Activated T-helper 17 cell treated with anti-CD3 and anti-CD28 coated beads, Interleukin-2, amount 50 U/mL, for 72 hours (primary cell): ENCODE measurements at places on chromosomes 6 and 20. TPM values are rescaled to one million over a fixed set of nuclear protein-coding genes. Genes with fewer than 3 reads are reported as not detected.

The TAF4 gene
- total RNA-seq: 13.4 TPM

The MAP7 gene
- 1.2 TPM for total RNA-seq

The YTHDF1 gene
- total RNA-seq: 23.7 TPM

DNA sequence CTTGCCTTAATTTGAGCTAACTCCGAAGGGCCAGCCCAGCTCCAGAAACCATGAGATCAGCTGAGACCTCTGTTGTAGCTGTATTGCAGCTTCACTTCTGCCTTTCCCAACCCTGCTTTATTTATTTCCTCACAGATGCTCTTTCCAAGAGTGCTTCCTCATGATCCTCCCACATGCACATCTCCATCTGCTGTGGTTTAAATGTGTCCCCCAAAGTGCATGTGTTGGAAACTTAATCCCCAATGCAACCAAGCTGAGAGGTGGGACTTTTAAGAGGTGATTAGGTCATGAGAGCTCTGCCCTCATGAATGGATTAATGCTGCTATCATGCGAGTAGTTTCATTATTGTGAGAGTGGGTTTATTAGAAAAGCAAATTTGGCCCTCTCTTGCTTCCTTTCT, 164.4 kb upstream of the TAB2 start:
- ATAC-seq: no peak

DNA sequence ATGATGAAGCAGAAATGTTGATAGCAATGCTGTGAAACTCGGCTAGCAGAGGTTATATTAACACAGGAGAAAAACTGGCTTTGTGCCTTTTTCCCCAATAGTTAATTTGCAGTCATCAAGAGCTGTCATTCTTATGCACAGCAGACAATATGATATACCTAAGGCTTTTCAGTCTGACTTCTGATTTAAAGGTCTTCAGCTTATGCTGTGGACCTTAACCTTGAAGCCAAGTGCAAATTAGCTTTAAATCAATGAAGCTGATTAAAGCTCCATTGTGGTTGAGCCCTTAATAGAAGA, 171.6 kb upstream of the ID4 start:
- ATAC-seq: no peak

DNA sequence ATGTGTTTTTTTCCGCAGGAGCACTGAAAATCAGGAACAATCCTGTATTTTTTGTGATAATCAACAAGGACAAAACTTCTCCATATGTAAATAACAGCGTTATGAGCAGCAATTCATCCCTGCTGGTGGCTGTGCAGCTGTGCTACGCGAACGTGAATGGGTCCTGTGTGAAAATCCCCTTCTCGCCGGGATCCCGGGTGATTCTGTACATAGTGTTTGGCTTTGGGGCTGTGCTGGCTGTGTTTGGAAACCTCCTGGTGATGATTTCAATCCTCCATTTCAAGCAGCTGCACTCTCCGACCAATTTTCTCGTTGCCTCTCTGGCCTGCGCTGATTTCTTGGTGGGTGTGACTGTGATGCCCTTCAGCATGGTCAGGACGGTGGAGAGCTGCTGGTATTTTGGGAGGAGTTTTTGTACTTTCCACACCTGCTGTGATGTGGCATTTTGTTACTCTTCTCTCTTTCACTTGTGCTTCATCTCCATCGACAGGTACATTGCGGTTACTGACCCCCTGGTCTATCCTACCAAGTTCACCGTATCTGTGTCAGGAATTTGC, at the start of gene TAAR6:
TAAR6 (plus strand) TSS at position 102 of the 557 bp plus-strand sequence; CDS start at position 102, 0 bp downstream.
- ATAC-seq: no peak
